Left forelimb (tissue), 1 donor: ENCODE measurements at places on chromosomes 1 and 21.

DNA sequence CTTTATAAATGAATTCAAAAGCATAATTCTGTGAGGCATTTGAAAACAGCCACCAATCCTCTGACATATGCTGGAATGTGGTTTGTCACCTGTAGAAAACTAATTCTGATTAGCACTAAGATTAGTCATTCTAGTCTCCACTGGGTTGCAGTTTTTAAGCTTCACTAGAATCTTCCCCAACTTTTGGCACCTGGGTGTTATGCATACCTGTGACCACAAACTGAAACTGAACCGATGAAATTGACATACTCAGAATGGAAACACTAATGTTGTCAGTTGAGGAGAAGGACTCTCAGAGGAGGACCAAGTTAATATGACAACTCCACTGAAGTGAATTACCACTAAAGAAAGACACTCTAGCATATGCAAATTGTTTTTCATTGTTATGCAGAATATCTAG is 285.8 kb upstream of the NEGR1 start:
- no peak for DNase-seq

DNA sequence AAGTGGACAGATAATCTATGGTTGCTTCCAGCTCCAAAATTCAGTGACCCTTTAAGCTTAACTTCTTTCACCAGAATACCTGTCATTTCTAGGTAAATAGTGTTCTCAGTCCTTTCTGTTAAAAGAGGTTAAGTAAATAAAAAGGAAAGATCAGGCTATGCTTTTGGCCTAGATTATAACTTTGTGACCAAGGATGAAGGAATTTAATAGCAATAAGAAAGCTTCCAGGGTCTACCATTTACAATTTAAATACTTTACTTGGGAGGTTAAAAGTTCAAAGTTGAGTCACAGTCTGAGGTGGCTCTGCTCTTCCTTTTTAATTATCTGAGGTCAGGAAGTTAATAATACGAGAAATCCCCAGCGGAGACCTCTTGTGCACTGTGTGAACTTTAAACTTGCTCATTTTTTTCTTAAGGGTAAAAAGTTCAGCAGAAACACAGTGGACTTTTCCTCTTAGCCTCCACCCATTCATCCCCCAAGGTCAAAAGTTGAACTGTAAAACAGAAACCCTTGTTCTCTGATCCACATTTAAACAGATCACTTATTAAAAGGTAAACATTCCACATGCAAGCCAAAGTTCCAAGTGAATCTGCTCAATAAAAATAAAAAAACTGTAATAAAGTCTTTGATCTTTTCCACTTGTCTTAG is 187.1 kb downstream of the NRIP1 start:
- no peak for DNase-seq

- no peak for DNase-seq
Observed at GRCh38 chr1:192941722-192942411, 117.3 kb downstream of the UCHL5 start.

DNA sequence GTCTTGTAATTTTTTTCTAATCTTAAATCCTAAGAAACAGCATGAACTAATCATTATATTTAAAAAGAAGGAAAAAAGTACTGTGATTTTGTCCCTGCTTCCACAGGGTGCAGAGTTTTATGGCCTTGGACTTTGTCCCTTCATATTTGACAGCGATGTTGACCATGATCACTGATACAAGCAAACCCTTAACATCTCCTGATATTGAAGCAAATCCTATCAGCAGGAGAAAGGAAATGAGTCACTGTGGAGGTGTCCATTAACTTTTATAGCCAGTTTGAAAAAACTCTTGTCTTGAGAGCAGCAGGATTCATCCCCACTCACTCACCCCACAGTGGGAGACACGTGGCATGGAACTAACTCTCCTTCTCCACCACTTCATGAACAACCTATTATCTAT is 5.1 kb upstream of the REG4 start:
- no peak for DNase-seq

DNA sequence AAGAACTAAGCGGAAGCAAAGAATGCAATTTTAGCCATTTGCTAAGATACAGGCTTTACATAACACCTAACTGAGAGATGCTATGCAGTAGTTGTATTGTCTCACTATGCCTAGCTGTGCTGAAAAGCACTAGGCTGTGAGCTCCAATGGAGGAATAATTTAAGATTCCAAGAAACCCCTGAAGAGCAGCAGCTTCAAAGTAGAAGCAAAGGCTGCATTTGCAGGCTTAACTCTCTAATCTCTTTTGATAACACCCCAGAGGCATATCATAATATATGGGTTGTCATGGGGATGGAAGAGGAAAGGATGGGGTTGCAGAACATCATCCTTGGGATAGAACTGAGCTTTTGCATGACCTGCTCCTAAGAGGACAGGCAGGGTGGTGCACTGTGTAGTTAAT is 102.0 kb downstream of the ERG start:
- DNase-seq: no peak

GRCh38 chr1:168235548-168235885 is 9.7 kb downstream of the SFT2D2 start:
- no peak for DNase-seq

DNA sequence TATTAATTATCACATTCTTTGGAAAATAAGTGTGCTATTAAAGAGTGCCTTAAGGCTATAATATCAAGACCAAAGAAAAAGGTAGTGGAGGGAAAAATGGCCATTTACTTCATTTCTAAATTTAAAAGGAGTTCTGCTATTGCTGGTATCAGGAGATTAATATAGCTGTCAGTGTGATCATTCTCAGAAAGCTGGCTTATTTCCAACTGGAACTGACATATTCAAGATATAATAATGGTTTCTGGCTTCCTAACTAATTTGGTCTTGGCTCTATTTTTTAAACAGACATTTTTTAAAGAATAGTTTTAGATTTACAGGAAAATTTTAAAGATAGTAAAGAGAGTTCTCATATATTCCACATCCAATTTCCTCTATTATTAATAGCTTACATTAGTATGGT is 42.0 kb downstream of the ZC3H11B start:
- DNase-seq: no peak

DNA sequence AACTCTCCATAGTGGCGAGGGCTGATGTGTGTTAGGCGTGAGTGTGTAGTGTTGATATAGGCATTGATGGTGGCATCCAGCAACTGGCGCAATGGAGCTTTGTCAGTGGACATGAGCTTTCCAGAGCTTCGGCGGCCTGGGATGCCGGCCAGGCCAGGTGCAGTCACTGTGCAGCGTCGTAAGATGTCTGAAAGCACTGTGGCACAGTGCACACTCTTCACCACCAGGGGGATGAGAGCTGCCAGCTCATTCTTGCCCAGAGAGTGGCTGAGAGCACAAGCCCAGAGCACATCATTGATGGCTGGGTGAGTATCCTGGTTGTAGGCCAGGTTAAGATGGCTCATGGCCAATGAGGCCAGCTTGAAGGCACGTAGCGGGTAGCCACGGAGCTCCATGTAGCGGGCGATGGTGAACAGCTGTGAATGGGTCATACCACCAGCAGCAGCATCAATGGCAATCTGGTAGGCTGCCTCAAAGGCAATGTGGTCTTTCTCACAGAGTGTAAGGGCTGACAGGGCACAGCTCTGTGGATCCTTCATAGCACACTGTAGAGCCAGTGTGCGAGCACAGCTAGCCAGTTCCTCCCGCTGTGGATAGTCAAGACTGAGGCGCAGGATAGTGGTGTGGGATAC is 6.7 kb downstream of the UROD start:
- DNase-seq: no peak
